ENCODE measurements at places on chromosomes 2 and 18.

DNA sequence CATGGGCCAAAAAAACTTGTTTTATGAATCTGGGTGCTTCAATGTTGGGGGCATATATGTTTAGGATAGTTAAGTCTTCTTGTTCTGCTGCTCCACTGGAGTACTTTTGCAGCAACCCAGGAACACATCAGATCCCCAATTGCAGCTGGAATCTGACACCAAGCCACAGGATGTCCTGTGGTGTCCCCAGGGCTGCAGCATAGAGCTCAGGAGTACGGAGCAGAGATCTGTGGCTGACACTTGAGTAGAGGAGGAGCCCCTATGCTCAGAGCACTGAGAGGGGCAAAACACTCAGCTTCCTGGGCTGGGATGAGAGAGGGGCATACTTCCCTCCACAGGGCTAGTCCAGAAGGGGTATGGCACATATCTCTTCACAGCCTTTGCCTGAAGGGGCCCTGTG is 138.9 kb upstream of the ERBB4 start:
- DNase-seq: no peak

GRCh38 chr2:65128297-65129190 is 1.4 kb downstream of the RAB1A start:
- peak; percentile 19 for DNase-seq

- no peak for DNase-seq
Observed at GRCh38 chr2:8549273-8549922, 132.5 kb upstream of the ID2 start.

- DNase-seq: no peak
Observed at GRCh38 chr2:241809383-241810306, 652 bp downstream of the NEU4 start.

DNA sequence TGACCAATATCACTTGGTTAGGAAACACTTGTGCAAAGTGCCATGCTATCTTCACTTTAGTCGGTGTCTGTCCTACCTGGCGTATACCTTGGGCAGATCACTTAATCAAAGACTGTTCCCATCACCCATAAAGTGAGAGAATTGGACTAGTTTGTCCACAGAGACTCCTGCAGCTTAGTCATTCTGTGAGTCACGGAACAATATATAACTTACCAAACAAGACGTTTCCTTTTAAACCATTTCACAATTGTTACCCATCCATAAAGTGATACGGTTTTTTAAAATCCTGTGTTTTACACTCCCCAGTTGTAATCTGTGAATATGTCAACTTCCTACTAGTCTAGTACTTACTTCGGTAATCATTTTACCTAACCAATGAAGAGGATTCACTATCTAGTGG is 499.3 kb upstream of the SMIM21 start:
- no peak for DNase-seq

- DNase-seq: no peak
Observed at GRCh38 chr2:188734691-188735090, 239.5 kb upstream of the COL3A1 start.

- no peak for DNase-seq
Observed at GRCh38 chr2:18500333-18500732, 60.1 kb downstream of the RDH14 start.

DNA sequence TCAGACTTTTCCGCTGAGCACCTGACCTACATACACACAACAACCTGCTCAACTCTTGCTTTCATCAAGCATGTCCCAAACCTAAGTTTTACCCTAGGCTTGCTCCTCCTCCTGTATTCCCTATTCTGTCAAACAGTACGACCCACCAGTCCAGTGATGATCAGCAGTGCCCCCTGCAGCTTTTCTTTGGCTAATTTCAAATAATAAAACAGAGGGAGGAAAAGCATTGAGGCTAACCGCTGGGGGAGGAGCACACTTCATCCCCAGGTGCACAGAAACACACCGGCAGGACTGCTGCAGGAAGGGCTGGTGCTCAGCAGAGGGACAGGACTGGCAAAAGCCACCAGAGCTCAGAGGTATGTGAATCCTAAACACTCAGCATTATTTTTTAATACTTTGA is 21.2 kb downstream of the E2F6 start:
- no peak for DNase-seq

- no peak for DNase-seq
Observed at GRCh38 chr2:219094171-219094570, 33.5 kb upstream of the IHH start.

GRCh38 chr18:10195529-10195928 is 258.9 kb upstream of the APCDD1 start:
- DNase-seq: no peak

- no peak for DNase-seq
Observed at GRCh38 chr2:54845514-54845913, 122.1 kb downstream of the EML6 start.

- no peak for DNase-seq
Observed at GRCh38 chr2:36710858-36711515, 14.5 kb downstream of the VIT start.

GRCh38 chr2:228239207-228239906 is 57.9 kb upstream of the SPHKAP start:
- DNase-seq: no peak

DNA sequence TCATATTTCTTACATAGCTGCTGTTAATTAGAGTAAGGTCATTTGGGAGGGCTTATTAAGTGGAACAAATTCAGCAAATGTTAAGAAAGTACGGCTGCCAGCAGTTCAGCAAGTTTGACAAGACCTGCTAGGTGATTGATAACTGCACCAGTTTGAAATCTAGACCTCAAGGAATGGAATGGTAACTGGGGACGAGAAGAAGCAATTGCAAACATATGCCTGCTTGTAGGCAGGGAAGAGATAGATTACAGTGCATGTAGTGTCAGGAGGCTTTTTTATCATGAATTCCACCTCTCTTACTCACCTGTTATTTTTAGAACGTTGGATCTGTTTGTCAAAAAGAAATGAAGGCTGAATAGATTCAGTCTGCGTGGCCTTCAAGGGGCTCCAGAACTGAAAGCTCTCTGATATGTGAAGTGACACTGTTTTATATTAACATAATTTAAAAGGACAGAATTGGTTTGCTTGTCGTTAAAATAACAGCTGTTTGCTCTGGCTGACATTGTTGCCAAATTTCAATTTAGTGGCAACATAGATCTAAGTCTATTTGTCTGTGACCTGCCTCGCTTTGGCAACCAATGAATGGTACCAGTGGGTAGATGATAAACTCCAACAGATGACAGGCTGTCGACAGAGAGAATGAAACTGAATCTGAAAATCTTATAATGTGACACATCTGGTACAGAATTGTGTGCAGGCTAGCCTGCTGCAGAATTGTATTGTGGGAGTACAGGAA is 199.3 kb downstream of the ZNF407 start:
- no peak for DNase-seq

- DNase-seq: no peak
Observed at GRCh38 chr2:110805894-110806452, 73.6 kb downstream of the ACOXL start.

DNA sequence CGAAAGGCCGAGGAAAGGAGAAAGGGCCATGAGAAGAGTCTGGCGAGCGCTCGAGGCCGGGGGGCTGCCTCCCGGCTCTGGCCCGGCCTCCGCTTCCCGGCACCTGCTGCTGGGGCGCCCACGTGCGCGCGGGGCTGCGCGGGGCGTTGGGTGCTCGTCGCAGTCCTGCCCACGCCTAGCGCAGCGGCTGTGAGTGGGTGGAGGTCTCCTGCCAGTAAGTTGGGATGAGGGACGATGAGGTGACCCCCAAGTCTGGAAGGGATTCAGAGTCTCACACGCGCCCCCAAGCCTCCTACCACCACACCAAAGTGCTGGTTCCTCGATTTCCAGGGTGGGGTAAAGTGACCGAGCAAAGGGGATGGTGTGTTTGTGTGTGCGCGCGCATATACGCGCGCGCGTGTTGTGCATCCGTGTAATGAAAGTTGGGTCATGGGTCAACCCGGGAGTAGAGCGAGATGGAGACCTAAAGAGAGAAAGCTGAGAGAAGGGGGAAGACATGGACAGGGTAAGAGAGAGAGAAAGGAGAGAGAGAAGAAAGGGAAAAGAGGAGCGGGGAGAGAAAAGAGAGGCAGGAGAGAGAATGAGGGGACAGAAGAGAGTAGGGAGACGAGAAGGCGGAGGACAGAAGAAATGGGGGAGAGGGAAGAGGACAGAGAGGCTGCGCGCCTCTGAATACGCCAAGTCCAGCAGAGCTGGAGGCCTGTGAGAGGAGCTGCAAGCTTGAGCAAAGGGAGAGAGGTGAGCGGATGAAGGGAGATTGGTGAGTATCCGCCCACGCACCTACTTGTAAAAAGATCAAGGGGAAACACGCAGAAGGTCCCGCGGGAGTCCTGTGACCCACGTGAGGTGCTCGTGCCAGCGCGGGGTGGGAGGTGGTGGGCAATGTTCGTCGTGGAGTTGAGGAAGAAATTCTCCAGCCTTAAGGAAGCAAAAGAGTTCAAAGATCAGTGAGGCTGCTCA is 1.7 kb upstream of the NETO1 start:
- DNase-seq: no peak

DNA sequence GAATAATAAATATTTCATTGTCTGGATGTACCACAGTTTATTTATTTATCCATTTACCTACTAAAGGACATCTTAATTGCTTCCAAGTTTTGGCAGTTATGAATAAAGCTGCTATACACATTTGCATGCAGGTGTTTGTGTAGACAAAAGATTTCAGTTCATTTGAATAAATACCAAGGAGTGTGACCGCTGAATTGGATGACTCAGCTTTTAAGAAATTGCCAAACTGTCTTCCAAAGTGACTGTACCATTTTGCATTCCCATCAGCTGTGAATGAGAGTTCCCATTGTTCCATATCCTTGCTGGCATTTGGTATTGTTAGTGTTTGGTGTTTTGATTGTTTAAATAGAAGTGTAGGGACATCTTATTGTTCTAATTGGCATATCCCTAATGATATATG is 36.2 kb upstream of the FMNL2 start:
- no peak for DNase-seq

- DNase-seq: no peak
Observed at GRCh38 chr2:168568476-168569267, 112.6 kb downstream of the CERS6 start.

DNA sequence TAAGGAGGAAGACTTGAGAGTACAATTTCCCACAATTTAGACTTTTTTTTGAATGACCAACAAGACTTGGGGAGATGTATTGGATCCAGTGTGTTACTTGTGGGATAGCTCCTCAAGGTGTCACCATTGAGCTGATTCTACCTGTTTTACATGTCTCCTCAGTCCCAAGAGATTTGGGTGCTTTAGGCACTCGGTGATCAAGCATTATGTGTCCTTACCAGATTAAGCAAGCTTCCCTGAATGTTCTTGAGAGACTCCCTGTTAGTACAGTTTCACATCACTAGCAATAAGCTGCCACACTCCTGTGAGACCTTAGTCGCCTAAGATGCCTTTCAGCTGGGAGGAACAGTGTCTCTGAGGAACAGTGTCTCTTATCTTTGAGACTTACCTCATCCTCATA is 384.3 kb upstream of the SYT4 start:
- no peak for DNase-seq

DNA sequence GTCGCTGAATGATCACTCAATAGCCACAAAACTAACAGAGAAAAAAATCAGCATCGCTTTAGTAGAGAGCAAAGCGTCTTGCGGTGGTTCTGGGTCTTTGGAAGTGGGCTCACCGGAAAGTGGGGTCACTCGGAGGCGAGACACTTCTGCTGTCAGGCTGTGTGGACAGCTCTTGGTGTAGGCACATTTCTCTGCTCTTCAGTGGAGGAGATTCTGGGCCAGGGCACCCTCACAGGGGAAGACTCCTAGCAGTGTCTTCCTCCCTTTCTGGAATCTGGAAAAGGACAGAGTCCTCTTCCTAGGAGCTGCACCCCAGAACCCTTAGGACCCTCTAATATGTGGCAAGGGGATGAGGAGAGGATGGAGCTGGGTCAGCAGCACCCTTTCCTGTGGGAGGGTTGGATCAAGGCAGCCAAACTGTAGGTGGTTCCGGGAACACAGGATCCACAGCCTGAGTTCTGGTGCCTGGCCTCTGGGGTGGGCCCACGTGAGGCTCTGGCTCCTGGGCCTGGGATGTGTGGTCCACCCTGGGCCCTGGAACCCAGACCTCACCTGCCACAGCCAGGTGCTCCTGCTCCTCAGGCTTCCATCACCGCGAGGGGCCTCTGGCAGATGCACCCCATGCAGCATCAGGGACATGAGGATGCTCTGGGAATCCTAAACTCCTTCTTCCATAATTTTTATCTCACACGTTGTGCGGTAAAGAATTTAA is 25.1 kb downstream of the GPR35 start:
- no peak for DNase-seq

GRCh38 chr18:59927246-59927825 is 27.5 kb downstream of the PMAIP1 start:
- DNase-seq: no peak

DNA sequence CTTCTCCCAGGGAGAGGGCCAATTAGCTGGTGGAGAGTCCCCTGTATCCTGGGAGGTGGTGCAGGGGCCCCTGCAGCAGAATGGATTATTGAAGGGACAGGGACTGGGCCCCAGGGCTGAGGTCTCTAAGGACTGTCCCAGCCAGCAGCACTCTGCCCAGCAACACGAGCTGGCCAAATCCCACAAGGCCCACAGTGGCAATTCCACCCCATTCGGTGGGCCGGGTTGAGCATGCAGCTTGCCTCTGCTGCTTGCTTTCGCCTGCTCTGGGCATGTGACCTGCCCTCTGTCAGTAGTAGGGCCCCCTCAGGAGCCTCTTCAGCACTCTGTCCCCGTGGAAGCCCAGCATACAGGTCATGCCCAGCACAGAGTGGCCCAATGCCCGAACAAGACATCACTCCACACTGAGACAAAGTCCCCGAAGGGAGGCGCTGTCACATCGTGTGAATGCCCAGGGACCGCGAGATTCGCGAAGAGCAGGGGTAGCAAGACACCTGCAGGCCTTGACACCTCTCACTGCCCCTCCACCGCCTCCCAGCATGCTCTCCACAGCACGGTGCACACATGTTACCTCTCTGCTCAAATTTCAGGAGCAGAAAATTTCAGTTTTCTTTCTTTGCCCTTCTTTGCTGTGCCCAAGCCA is 65.4 kb downstream of the CRACDL start:
- no peak for DNase-seq

DNA sequence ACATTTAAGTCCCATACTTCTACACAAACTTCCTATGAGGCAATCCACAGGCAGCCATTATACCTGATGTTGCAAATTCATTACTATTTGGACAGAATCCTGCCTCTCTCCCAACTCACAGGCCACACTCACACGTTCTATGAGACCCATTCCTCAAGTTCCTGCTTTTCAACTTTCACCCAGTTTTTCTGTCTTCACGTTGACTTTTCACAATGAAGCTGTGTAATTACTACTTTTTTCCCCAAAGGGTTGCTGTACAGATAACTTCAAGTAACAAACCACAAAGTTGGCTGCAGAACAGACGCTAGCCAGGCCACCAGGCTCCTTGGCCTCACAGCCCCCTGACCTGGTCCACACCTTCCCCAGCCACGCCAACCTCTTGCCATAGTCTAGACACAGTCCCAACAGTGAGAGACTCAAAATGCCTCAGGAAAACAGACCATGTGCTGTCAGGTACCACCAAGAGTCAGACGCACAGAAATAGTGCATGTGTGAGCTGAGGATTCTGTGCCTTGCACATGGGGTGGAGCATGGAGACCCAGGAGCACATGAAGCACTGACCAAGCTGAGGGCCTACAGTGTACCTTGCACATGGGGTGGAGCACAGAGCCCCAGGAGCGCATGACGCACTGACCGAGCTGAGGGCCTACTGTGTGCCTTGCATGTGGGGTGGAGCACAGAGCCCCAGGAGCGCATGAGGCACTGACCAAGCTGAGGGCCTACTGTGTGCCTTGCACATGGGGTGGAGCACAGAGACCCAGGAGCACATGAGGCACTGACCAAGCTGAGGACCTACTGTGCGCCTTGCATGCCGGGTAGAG is 61.0 kb downstream of the EIPR1 start:
- DNase-seq: no peak
